ENCODE measurements at places on chromosomes 7 and 10.

DNA sequence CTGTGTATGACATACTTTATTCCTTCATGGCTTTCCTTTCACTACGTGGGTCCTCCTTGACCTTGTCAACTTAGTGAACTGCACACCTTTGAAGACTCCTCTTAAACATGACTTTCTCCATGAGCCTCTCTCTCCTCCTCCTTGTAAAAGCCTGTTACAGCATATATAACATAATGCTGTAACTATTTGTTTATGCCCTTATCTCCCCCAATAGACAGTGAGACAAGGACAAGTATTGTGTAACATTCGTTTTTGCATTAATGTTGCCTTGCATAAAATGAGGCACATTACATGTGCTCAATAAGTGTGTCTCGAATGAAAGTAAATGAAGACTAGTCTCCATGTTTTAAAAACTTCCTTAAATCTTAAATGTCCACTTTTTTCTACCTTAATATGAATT is 4.3 kb upstream of the LAMB1 start:
- ATAC-seq = no peak

DNA sequence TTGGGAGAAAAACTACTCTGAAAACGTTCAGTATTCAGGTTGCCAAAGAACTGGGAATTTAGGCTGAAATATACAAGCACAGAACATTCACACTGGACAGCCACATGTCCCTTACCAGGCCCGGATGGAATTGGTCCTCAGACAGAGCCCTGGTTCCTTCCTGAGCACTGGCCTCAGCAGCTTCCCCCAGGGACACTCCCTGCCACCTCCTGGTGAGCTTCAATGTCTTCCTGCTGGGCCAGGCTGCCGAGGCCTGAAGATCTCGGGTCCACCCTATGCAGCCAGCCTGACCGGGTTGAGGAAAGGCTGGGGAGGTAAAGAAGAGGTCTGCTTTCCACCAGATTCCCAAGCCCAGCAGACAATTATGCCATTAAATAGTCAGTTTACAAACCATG is 24.8 kb downstream of the LEP start:
- no peak for ATAC-seq

- ATAC-seq = no peak
Measured at GRCh38 chr10:9515922-9516321, 1461.4 kb downstream of the GATA3 start.

- ATAC-seq = no peak
Measured at GRCh38 chr10:86480571-86480970, 41.0 kb downstream of the WAPL start.

DNA sequence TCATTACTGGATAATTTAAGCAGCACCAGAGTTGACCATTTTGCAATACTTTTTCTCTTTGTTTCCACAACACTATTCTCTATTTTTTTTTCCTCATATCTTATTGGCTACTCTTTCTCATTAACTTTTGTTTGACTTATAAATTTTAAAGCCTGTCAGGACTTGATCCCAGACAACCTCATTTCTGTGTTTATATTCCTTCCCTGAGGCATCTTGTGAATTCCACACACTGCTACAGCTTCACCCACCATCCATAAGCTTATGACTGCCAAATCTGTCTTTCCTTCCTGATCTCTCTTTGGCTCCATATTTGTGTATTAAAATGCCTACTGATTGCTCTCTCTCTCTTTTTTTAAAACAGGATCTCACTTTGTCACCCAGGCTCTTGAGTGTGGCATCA is 124.6 kb upstream of the MBL2 start:
- ATAC-seq = no peak

- ATAC-seq = no peak
Measured at GRCh38 chr7:285731-286130, 4.2 kb upstream of the FOXL3 start.

DNA sequence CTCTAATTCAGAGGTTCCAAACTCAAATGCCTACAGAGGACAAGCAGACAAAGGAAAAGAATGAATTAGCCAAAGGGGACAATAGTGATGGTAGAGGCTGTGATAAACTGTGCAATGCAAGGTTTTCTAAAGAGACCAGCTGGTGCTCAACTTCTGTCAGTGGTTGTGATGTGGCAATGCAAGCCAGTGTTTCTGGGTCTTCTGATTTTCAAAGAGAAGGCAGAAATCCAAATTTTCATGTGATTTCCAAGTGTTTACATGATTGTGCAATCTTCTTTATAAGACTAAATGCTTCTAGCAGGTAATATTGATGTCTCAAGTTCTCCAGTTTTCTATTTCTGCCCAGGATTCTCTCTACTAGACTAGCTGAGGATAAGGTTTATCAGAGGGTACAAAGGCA is 135.9 kb downstream of the PCDH15 start:
- no peak for ATAC-seq

- ATAC-seq = no peak
Measured at GRCh38 chr10:69578508-69578991, 5.3 kb upstream of the NEUROG3 start.

DNA sequence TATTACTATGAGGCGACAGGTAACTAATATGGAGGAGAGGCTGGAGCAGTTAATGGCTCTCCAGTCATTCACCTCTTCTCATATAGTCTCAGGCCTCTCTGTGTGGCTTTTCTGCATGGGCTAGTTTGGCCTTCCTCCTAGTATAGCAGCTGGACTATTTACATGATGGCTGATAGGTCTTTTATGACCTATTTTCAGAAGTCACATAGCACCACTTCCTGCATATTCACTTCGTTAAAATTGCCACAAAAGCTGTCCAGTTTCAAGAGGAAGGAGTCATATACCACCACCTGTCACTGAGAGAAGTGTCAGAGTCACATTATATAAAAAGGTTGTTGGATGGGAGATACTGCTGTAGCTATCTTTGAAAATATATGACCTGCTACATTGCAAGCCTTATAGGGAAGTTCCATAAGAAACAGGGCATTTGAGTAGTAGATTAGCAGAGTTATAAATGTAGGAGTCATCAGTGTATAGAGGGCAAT is 8.0 kb upstream of the DMTF1 start:
- no peak for ATAC-seq

DNA sequence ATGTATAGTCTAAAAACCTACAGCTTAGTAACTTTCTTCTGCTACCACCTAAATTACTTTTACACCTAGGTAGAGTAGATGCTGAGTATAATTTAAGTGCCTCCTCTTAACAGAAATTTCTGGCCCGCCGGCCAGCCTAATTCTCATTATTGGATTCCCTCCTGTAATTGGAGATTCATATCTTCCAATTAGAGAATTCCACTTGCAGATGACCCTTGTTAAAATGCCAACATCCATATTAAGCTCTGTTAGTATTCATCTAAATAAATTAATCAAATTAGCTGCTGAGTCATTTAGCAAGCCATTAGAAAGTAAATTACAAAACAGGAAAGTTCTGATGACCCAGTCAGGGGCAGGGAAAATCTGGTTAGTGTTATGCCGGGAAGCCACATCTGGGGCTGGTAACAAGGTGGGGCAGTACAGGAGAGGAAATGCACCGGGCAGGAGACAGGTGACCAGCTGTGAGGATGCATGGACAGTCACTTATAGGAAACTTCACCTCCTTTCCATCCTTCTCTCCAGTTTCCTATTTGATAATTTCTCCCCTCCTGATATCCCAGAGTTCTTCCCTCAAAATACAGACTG is 82.8 kb downstream of the ORC5 start:
- ATAC-seq = no peak

DNA sequence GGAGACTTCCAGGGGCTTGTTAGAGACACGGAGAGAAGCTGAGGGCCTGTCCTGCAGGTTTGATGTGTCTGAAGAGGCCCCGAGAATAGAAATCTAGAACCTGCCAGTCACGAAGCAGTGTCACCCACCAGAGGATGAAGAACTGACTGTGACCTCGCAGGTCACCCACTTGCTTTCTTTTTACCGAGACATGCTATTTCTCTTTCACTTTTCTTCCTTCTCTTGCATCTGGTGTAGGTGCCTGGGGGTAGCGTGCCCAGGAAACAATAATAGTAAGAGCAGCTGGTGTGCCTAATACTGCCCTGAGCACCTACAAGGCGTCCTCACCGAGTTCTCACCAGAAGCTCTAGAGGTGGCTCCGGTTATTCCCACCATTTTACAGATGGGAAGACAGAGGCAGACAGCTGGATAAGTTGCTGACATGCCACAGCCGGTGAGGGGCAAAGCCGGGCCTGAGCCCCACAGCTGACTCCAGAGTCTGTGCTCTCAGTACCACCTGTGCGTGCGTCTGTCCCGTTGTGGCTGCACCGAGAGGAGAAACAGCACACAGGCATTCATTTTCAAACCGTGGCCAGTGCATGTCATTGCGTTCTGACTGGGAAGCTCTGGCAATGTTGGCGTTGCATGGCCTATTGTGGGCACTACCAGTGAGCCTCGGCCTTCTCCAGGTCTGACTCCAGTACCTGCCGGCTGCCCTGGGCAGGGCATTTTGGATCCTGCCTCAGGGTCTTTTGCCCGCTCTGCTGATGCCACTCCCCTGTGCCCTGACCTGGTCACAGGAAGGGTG is 7.8 kb downstream of the CHST3 start:
- no peak for ATAC-seq

- no peak for ATAC-seq
Measured at GRCh38 chr7:135856356-135857144, 107.9 kb upstream of the FAM180A start.

DNA sequence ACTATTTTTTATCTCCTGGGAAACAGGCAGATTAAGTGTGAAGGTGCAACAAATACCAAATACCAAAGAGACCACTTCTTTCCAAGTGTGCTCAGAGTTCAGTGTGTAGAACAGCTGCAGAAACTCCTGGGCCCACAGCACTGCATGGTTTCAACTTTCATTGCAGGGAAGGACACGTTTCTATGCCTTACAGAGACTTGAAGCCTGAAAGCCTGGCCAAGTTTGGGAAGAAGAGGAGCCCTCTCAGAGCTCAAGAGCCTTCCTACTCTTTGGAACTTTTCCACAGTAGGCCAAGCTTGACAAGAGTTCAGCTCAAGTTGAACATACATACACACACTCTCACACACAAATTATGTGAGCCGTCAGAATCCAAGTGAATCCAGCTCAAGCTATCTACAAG is 2.5 kb downstream of the HOXA4 start:
- ATAC-seq = no peak

GRCh38 chr10:131979821-131980270 is 1.9 kb downstream of the BNIP3 start:
- ATAC-seq = no peak

GRCh38 chr7:45157286-45157652 is 322 bp upstream of the RAMP3 start:
- no peak for ATAC-seq

- no peak for ATAC-seq
Measured at GRCh38 chr10:130547368-130547767, 411.2 kb downstream of the GLRX3 start.

GRCh38 chr10:66719483-66719882 is 206.4 kb upstream of the LRRTM3 start:
- ATAC-seq = no peak

DNA sequence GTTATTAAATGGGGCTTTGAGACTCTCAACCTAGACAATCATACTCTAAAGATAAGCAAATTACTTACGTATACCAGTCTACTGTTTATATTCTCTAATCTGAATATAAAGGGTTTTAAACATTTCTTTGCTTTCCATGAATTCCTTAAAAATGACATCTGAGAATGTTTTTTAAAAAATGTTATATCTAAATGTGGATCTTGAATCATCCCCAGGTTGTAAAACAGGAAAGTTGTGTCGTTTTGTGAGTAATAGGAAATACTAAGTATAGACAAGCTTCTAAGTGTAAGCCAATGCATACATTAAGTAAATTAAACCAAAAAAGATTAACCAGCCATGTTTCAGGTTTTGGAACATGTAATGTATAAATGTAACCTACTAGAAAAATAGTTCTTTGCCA is 26.8 kb downstream of the ADD3 start:
- no peak for ATAC-seq

DNA sequence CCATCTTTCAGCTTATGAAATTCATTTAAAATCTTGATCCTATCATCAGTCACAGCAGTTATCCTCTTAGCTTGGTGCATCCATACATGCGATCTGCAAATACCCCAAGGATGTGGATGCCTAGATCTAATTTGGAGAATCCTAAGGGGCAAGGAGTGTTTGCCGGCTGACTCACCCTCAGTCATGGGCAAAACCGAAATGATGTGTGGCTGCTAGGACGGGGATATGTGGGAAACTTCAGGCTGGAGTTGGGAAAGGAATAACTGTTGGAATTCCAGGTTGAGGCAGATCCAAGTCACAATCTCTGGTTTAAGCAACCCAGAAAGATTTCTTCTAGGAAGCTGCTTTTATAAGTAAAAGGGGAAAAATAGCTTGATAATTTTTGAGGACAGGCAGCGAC is 19.7 kb upstream of the GOT1 start:
- no peak for ATAC-seq

DNA sequence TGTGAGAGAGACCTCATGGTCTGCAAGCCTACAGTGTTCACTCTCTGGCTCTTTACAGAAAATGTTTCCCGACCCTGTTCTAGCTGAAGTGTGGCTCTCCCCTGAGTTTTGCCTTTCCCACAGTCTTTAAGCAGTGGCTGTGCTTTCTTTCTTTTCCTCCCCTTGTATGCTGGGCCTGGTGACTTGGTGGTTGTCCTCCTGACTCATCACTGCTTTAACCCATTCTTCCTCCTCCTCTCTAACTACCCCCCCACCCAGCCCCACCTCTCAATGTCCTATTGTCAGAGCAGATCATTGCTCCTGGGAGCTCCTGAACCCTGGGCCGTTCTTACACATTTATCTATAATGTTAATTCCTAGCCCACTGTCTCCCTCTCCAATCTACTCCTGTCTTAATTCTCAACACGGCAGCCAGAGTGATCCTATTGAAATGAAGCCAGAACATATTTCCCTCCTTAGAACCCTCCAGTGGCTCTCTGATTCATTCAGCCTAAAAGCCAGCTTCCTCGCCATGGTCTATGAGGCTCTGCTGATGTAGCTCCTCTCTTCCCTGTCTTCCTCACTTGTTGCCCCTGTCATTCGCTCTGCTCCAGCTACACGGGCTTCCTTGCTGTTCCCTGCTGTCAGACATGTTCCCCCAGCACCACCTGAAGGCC is 55.0 kb downstream of the DENND11 start:
- no peak for ATAC-seq

DNA sequence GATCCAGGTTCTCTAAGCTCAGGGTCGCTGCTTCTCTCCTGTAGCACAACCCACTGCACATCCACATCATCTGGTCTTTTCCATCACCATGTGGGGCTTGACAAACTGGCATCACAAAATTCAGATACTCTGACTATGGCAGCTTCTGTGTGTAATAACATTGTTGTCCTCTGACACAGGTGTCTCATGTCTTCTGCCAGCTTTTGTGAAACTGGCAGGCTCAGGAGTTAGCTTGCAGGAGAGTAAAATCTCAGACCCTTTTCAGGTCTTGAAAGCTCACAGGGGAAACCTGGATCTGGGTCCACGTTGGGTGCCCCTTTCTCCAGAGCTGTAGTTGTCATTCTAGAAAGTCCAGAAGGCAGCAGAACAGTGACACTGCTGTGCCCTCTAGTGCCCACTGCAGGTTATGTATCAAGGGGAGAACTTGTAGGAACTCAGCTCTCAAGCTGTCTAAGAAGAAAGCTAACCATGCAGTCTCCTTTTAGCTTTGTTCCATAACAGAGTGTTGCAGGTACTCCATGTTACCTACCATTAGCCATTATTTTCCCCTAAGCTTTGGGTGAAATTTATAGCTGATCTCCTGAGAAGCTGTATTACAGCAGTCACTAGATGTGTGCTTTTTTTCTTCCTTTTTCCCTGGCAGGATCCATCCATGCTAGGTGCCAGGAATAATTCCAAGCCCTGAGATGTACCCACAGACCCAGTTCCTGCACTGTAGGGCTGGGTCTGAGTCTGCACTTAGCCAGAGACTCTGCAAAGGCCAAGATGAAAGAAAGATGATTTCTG is 102.7 kb downstream of the ZNF248 start:
- ATAC-seq = no peak

GRCh38 chr10:5971886-5972285 is 5.5 kb downstream of the IL15RA start:
- peak; percentile 37 for ATAC-seq

All from gastroesophageal sphincter (tissue), 4 donors.